ENCODE measurements at places on chromosomes 6 and 20.
A peak's percentile ranks its signal among the peaks of the same experiment; 100 is the strongest.

- no peak for DNase-seq
Measured at GRCh38 chr6:139754898-139755775, 380.7 kb upstream of the CITED2 start.

DNA sequence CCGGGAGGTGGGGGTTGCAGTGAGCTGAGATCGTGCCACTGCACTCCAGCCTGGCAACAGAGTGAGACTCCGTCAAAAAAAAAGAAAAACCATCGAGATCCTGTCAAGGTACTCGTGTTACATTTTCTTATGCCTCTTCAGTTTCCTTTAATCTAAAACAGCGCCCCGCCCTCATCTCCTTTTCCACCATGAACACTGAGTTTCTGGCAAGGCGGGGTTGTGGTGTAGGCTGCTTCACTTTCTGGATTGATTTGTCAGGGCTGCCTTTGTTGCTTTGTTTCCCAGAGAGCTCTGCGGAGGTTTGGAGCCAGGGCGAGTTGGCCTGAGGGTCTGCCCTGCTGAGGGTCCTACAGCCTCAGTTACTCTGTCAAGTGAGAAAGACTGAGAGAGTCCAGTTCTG lies 8.9 kb downstream of the ITPR3 start:
- DNase-seq: no peak

DNA sequence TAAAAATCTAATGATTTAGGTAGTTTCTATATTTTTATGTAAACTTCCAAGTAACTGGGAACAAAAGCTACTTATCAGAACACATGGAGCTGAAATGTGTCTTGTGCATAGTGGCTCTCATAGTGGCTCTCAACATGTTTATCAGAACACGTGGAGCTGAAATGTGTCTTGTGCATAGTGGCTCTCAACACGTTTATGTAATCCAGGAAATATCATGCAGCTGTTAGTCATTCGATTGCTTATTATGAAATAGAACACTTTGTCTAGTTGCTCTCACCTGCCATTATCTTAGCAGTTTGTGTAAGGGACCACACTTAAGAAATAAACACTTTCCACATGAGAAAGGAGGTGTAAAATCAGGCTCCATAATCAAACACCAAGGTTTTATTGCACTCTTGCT lies 119.2 kb upstream of the ASCC3 start:
- DNase-seq: peak; percentile 0

DNA sequence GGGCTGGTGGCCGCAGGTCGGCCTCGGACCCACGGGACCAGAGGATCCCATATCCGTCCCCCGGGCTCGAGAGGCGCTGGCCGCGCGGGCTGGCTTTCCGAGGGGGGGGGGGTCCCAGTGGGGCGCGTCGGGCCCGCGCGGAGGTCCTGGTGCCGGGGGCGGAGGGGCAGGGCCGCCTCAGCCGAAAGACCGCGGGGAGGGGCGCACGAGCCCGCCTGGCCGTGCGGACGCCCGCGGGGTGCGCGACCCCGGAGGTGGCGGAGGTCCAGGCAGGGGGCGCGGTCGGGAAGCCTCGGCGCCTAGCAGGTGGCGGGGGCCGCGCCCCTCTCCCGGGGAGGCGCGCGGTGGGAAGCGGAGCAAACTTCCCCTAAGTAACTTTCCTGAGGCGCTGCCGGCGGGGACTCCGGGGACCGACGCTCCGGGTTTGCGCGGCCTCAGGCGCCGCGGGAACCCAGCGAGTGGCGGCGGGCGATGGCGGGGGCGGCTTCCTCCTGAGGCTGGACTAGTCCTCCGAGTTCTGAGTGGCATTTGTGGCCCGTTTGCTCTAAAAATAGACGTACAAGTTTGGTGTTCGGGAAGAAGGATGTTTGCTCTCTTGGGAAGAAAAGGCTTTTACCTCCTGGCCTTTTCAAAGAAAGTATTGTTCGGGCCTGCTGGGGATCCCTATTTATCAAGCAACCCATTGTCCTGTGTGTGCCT lies 26.5 kb upstream of the BTBD3 start:
- peak; percentile 77 for DNase-seq

DNA sequence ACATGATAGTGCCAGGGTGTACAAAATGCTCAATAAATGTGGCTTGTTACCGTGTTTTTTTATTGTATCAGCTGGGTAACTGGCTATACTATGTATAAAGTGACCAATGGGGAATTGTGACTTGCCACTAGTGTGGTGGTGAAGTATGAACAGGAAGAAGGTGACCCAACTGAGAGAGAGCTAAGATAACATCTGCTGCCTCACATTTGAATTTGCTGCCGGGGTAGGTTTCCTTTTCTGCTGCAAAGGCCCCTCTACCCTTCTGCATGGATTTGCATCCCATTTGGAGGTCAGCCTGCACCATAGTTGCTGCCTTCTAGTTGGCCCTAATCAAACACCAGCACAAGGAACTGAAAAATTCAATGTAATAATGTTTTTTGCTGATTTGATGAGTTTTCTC lies 24.1 kb downstream of the IL17A start:
- no peak for DNase-seq

DNA sequence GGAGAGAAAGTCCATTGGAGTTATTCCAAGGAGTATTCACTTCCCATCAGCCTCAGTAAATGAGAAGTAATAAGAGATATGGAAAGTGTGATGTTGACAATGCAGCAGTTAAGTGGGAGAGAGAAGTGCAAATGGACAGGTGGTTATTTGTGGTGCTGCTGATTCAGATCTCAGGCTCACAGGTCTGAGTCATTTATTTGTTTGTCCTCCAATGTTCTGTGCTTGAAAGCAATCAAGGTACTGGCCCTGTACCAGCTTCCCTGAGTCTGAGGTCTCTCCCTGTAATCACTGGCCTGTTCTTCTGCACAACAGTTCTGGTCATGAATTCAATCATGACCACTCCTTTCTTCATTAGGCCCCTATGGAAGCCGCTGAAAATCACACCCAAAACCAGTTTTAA lies 827.7 kb downstream of the MAFB start:
- DNase-seq: no peak

GRCh38 chr6:145784683-145785082 lies 29.9 kb downstream of the FBXO30 start:
- DNase-seq: no peak

GRCh38 chr20:19620446-19620845 lies 137.6 kb upstream of the RIN2 start:
- DNase-seq: no peak

- peak; percentile 67 for DNase-seq
Measured at GRCh38 chr20:45452772-45453691, 16.5 kb upstream of the WFDC2 start.

DNA sequence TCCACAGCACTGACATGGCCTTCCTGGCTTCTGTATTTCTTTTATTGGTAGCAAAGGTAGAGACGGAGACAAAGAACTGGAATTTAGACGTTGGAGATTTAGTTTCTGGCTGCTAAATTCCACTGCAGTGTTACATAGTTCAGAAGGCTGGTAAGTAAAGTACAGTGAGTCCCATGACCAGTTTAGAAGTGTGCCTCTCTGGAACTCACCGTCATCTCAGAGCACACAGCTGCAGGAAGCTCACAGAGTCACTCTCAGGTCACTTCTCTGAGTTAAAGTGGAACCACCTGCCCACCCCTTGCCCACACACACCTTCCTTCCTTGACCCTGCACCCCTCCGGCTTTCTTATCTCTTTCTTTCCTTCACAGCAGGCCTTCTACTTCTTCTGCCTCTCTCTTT lies 19.6 kb upstream of the BMP6 start:
- no peak for DNase-seq

- DNase-seq: no peak
Measured at GRCh38 chr20:46030284-46031013, 1.4 kb downstream of the SLC12A5 start.

DNA sequence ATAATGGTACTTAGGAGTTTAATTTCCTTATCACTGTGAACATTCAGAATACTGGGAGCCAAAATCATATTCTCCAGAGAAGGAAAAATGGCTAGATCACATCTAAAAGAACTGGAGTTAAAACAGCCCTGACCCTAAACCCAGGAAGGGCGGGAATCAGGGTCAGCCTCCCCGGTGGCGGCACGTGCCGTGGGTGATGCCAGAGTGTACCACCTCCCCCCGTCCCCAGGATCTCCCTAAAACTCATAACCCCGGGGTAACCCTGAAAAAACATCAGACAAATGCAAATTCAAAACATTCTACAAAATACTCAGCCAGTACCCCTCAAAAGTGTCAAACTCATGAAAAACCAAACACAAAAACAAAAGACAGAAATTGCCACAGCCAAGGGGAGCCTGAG lies 148.3 kb downstream of the DLL1 start:
- no peak for DNase-seq

- DNase-seq: no peak
Measured at GRCh38 chr20:52309181-52309580, 117.6 kb upstream of the ZFP64 start.

DNA sequence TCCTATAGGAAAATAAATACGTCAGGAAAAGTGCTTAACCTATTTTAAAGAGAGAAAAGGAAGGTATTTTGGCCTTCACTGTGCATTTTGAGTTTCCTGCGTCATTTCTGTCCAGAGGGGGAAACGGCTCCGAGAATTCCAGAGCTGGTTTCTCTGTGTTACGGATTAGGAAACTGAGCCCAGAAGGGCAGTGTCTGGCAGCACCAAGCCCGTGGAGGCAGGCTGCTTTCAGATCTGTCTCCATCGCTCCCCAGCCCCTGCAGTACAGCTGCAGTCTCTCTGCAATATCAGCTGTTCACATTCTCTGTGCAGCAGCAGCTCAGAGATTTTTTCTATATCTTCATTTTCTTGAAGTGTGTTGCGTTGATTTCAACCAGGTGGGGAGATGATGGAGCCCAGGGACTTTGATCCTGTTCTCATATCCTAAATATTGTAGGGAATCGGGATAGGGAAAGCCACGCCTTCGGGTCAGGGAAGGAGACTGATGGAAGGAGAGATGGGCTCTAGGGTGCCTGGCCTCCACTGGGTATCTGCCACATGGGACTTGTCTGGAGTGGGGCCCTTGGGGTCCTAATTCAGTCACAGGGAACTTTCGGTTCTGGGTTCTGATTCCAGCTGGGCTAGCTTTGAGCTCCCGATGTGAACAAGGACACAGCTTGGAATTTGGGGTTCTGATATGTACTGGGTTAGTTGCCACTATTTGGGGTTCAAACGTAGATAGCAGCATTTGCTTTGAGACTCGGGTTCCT lies 2.8 kb downstream of the ANKRD60 start:
- no peak for DNase-seq

DNA sequence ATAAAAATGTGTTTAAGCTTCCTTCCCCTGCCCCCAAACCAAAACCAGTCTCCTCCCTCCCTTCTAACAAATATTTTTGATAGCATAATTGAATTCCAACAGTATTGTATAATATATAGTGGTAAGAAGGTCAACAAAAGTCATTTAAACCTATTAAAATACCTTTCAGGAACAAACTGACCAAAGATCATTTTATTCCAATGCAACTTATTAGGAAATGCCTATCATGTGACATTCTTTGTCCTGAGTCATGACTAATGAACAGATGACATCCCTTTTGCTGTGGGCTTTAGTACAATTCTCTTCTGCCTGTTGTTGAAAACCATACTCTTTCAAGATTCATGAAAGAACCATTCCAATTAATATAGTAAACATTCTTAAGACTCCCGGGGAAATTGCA lies 51.5 kb upstream of the TRAF3IP2 start:
- DNase-seq: peak; percentile 66

DNA sequence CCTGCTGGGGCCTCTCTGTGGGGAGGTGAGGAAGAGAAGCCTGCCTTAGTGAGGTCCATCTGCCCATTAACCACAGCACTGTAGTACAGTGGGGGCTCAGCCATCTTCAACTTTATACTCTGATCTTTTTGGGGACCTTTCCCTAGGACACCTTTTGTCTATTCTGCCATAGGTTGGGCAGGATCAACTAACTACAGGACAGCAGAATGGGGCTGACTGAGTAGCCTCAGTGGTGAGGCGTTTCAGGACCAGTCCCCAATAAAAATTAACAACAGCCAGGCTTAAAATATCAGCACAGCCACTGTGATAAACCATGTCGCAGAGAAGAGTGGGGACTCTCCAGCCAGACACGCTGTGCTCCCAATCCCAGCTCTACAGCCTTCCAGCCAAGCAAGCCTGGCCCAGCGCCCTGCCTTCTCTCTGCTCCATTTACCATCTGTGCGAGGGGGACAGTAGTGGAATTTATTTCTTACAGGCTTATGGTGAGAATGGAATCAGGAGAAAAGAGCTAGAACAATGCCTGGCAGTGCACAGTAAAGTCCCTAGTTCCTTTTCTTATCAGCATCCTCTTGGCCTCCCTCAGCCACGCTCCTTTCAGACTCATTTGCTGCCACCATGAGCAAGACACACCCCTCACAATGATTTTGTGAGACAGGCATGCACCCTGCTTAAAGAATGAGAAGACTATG lies 75.5 kb downstream of the SLC22A23 start:
- no peak for DNase-seq

DNA sequence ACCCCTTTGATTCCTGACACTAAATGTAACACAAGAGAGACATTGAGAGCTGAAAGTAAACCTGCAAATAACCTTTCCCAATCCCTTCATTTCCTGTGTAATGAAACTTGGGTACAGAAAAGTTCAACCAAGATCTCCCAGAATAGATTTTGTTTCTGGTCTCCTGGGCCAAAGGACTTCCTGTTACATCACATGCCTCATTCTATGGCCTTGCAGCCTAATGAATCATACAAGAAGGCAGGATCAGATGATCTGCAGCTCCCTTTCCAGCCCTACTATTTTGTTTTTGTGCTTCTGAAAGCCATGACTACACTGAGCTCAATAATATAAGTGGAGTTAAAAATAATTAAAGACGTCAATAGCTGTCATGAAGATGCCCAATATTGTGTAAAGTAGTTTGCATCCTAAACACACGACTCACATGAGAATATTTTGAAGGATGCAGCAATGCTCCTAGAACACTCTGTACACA lies 73.4 kb upstream of the NOX3 start:
- peak; percentile 72 for DNase-seq

DNA sequence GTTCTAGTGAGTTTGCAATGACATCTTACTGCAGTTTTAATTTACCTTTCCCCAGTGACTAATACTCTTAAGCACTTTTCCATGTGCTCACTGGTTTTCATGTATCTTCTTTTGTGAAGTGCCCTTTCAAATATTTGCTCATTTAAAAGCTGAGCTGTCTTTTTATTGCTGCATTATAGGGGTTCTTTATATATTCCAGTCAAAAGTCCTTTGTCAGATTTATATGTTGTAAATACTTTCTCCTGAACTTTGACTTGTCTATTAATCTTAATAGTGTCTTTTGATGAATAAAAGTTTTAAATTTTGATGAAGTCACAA lies 50.2 kb upstream of the ELOVL5 start:
- no peak for DNase-seq

GRCh38 chr6:113414511-113414910 lies 442.6 kb upstream of the MARCKS start:
- peak; percentile 64 for DNase-seq

- peak; percentile 72 for DNase-seq
Measured at GRCh38 chr6:139369568-139370282, 4.7 kb downstream of the CITED2 start.

DNA sequence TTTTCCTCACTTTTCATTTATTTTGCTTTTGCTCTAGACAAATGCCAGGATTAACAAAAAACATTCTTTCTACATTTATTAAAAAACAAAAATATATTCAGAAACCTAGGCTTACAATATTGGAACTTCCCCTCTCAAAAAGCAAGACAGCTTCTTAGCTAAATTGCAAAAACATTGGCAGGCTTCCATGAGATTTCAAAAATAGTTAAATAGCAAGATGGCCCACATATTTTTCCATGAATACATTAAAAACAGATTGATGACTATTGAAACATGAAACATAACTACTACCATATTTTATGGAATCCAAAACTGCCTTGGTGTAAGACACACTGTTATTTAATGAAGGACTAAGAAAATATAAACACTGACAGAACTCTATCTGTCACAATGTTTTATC lies 92.0 kb downstream of the LY86 start:
- peak; percentile 42 for DNase-seq

All from suppressor macrophage treated with lipopolysaccharide for 1 hour (primary cell).